ENCODE measurements at places on chromosomes 16 and 17. TPM values are rescaled to one million over a fixed set of nuclear protein-coding genes. Genes with fewer than 3 reads are reported as not detected.
A peak's percentile ranks its signal among the peaks of the same experiment; 100 is the strongest.

FBXW10 gene
- not detected for total RNA-seq

KRT33B gene
- 0.24 TPM for total RNA-seq

CD300LB gene
- total RNA-seq, result not detected

- DNase-seq, result no peak
Measured at GRCh38 chr17:57402681-57403180, 146.4 kb downstream of the MSI2 start.

DNA sequence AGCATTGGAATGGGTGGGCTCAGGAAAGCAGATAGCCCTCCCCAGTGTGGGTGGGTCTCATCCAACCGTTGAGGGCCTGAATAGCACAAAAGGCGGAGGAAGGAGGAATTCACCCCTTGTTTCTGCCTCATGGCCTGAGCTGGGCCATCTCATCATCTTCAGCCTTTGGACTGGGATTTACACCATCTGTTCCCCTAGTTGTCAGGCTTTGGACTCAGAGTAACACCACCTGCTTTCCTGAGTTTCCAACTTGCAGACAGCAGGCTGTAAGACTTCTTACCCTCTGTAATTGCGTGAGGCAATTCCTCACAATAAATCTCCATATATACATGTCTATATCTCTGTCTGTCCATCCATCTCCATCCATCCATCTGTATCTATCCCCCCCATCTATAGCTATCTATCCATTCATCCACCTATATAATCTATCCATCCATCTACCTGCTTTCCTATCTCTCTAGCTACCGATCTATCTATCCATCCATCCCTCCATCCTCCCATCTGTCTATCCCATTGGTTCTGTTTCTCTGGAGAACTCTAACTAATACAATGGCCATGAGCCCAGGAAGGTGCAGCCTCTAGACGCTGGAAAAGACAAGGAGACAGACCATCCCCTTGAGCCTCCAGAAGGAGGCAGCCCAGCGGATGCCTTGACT is 21.3 kb downstream of the DNAH17 start:
- DNase-seq, result peak; percentile 47

- DNase-seq, result no peak
Measured at GRCh38 chr17:50911890-50912289, 45.7 kb upstream of the TOB1 start.

DNA sequence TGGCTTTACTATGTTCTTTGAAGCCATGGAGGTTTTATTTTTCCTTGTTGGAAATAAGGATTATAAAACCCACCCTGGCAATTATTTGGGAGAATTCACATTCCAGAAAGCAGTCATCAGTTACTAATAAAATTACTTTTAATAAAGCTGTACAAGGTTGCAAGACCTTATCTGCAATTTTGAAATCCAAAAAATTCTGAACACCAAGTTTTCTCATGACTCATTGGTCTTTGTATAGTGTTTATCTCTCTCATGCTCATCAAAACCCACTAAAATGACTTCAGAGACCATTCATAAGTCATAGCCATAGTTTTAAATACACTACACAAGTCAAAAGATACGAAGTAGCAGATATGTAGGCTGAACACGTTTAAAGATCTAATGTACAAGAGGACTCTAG is 6.0 kb upstream of the KRT38 start:
- DNase-seq, result peak; percentile 40

DNA sequence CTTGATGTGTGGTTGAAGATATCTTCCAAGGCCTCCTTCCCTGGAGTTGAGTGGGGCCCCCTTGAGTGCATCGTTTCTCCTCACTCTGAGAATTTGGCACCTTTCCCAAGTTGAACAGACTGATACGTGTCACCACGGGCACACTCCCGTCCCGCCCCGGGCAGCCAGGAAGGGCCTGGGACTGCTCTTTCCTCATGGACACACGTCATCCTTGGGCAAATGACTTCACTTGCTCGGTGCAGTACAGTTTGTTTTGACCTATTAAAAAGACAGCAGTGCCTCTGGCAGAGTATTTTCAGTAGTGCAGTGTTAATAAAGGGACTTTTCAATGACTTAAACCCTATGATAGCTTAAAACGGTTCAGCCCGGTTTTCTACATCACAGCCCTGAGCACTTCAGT is 59.9 kb downstream of the SEC14L1 start:
- DNase-seq, result no peak

DNA sequence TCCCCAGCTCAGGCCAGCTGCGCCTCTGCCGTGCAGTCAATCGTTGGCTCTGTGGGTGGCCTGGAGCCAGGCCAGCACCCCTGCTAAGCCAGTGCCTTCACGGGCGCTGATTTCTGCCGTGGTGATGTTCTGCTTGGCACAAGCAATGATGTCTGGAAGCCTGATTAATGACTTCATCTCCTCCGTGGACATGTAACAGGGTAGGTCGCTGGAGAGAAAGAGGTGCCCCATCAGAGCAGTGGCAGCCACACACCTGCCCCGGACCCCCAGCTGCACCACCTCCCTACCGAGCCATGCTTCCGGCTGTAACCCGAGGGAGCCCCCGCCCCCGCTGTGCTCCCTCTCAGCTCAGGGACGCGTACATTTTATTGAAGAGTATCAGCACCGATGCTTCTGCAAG is 1.9 kb downstream of the ARL16 start:
- no peak for DNase-seq

GRCh38 chr17:60388742-60389141 is 3.2 kb downstream of the USP32 start:
- DNase-seq, result no peak
